Suprapubic skin (tissue), 4 donors: ENCODE measurements at places on chromosomes 5 and 9.

- H3K27ac ChIP-seq, result no peak overlapping the region
- H3K4me3 ChIP-seq, result no peak overlapping the region
- no peaks in the 10 kb centered on the region for H3K4me1 ChIP-seq
These were observed 13.7 kb downstream of the CEP78 start for GRCh38 chr9:78249542-78249941.

DNA sequence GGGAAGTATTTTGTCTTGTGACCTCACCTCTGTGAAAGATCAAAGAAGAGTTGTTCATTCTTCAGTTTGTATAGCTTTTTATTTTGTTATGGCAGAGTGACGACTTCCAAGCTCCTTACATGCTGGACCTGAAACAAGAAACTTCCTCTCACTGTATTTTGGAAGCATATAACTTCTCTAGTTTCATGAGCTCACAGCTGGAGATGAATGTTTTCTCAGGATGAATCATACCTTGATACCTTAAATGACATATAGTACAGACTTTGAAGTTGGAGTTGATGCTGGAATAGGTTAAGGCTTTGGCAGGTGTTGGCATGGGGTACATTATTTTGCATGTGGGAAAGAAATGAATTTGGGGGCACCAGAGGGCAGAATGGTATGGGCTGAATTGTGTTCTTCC, 112.5 kb downstream of the SLC25A46 start:
- H3K27ac ChIP-seq, result no peak overlapping the region
- H3K27me3 ChIP-seq, result no peaks in the 10 kb centered on the region
- H3K4me1 ChIP-seq, result peaks cover 3% of the 10 kb centered on the region
- DNase-seq, result no peak
- no peak overlapping the region for H3K4me3 ChIP-seq
- no peaks in the 10 kb centered on the region for H3K36me3 ChIP-seq

- H3K27me3 ChIP-seq, result no peaks in the 10 kb centered on the region
- no peaks in the 10 kb centered on the region for H3K36me3 ChIP-seq
- H3K4me3 ChIP-seq, result no peak overlapping the region
- H3K27ac ChIP-seq, result no peak overlapping the region
These were observed 192.2 kb upstream of the C9orf72 start for GRCh38 chr9:27765266-27766072.

DNA sequence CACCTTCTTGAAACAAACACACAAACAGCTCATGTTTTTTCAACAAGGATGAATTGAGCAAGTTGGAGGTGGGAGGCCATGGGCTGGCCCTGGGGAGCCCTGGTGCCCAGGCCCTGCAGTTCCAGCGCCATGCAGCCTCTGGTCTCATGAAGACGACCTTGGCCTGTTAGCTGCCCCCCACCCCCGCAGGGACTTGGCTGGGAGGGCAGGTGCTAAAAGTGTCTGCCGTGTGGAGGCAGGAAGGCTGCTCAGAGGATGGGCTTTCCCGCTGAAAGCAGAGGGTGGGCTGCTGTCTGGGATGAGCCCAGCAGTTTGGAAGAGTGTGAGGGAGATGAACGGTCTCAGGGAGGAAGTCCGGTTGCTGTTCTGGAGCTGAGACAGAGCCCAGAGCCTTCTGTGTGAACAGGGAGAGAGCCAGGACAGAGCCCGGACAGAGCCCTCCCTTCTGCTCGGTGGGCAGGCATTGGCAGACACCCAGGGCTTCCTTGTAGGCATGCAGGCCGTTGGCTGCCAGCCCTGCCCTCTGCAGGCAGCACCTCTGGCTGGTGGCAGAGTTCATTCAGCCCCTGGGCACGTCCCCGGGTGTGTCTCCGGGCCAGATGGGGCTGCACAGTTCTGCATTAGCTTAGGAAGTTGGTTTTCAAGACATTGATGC, 18.7 kb downstream of the ROPN1L start:
- H3K27me3 ChIP-seq, result peaks cover 8% of the 10 kb centered on the region
- H3K27ac ChIP-seq, result no peak overlapping the region
- H3K4me1 ChIP-seq, result peaks cover 19% of the 10 kb centered on the region
- no peak for DNase-seq
- no peaks in the 10 kb centered on the region for H3K36me3 ChIP-seq

GRCh38 chr5:172169216-172169615, 18.8 kb downstream of the STK10 start:
- H3K36me3 ChIP-seq, result no peaks in the 10 kb centered on the region
- H3K4me1 ChIP-seq, result peaks cover 45% of the 10 kb centered on the region
- no peaks in the 10 kb centered on the region for H3K27me3 ChIP-seq
- H3K4me3 ChIP-seq, result no peak overlapping the region
- H3K27ac ChIP-seq, result no peak overlapping the region

DNA sequence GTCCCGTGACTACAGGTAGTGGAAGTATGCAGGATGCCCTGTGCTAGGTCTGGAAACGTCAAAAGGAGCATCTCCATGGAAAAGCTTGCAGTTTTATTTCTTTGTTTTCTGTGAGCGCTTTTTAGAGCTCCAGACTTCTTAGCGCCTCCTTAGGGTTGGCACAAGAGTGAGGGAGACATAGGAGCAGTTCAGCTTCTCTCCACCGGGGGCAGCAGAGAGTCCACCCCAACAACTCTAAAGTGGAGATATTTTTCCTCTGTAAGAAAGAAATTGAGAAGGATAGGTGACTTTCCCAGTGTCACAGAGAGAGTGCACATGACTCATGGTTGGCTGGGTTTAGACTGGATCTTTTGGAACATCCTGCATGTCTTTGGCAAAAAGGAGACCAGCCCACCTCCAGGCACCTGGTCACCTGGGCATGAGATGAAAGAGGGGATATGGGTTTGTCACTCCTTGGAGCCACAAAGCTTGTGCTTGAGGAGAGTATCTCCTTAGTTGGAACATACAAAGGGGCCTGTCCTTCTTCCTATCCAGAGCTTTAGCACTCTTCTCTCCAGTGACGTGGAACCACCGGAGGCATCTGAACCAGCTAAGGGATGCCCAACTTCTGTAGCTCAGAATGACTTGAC, 637.7 kb downstream of the SEMA5A start:
- no peak overlapping the region for H3K27ac ChIP-seq
- no peaks in the 10 kb centered on the region for H3K4me1 ChIP-seq
- H3K36me3 ChIP-seq, result no peaks in the 10 kb centered on the region
- no peaks in the 10 kb centered on the region for H3K27me3 ChIP-seq

- H3K4me3 ChIP-seq, result peak overlapping the region; percentile 88
- no peak overlapping the region for H3K27ac ChIP-seq
- H3K4me1 ChIP-seq, result peaks cover 61% of the 10 kb centered on the region
- no peak for DNase-seq
- peaks cover 22% of the 10 kb centered on the region for H3K36me3 ChIP-seq
These were observed 607 bp upstream of the HNRNPAB start for GRCh38 chr5:178203670-178204181.

GRCh38 chr5:172733131-172733973, 37.6 kb downstream of the DUSP1 start:
- no peaks in the 10 kb centered on the region for H3K36me3 ChIP-seq
- no peak overlapping the region for H3K4me3 ChIP-seq
- no peaks in the 10 kb centered on the region for H3K27me3 ChIP-seq
- peaks cover 56% of the 10 kb centered on the region for H3K4me1 ChIP-seq

DNA sequence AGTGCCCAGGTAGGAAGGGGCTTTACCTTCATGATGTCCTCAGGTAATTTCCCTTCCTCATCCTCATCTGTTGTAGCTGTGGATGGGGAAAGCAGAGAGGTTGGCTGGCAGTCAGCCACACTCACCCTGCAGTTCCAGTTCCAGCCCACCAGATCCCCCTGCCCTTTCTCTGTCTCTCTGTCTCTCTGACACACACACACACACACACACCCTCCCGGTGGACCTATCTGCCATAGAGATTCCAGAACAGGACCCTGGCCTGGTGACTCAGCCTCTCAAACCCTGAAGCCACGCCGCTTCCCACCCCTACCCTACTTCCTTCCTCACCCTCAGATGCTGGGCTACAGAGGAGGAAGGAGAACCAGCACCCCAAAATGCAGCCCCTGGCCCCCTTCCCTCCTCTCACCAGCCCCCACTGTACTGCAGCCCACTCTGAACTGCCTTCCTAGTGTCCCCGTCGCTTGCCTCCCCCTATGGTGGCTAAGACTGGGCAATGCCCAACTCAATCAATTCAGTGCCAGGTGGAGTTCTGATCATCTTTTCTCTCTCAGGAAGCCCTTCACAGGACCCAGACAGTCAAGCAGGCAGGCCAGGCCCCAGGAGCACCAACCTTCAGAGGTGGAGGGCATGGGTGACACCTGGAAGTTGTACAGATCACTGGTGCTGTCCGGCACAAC, 4.8 kb downstream of the IRF1 start:
- peaks cover 30% of the 10 kb centered on the region for H3K4me1 ChIP-seq
- peaks cover 59% of the 10 kb centered on the region for H3K36me3 ChIP-seq
- H3K27me3 ChIP-seq, result no peaks in the 10 kb centered on the region
- H3K4me3 ChIP-seq, result no peak overlapping the region

GRCh38 chr5:148807851-148808250, 18.6 kb upstream of the ADRB2 start:
- no peak overlapping the region for H3K4me3 ChIP-seq
- DNase-seq, result no peak
- no peaks in the 10 kb centered on the region for H3K27me3 ChIP-seq
- H3K4me1 ChIP-seq, result peaks cover 22% of the 10 kb centered on the region
- no peak overlapping the region for H3K27ac ChIP-seq

- H3K4me3 ChIP-seq, result no peak overlapping the region
- no peaks in the 10 kb centered on the region for H3K4me1 ChIP-seq
- no peaks in the 10 kb centered on the region for H3K27me3 ChIP-seq
- no peak for DNase-seq
- H3K27ac ChIP-seq, result no peak overlapping the region
These were observed 393.7 kb upstream of the SMC2 start for GRCh38 chr9:103700195-103700962.

- H3K27me3 ChIP-seq, result no peaks in the 10 kb centered on the region
- no peaks in the 10 kb centered on the region for H3K36me3 ChIP-seq
- no peak for DNase-seq
- no peak overlapping the region for H3K27ac ChIP-seq
- peaks cover 13% of the 10 kb centered on the region for H3K4me1 ChIP-seq
- no peak overlapping the region for H3K4me3 ChIP-seq
These were observed 114.3 kb upstream of the TNC start for GRCh38 chr9:115232181-115232774.
